ENCODE measurements at places on chromosomes 3 and 15.

DNA sequence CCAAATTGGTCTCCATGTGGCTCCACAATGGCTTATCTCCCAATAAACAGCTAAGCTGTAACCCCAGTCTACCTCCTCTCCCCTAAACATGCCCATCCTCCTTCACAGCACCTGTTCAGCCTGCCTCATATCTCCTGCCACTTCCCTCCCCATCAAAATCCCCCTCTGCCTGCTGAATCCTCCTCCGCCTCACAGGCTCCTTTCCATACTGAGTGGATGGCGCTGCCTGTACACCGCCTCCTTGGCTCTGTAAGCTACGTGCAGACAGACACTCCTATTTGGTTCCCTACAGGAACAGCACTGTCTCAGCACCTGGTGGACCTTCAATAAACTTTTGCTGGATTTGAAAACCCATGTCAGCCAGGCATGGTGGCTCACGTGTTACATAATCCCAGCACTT, 53.7 kb downstream of the ADCY5 start:
- ATAC-seq = no peak

- ATAC-seq = no peak
These were observed 211.6 kb downstream of the RAP2B start for GRCh38 chr3:153373606-153374005.

DNA sequence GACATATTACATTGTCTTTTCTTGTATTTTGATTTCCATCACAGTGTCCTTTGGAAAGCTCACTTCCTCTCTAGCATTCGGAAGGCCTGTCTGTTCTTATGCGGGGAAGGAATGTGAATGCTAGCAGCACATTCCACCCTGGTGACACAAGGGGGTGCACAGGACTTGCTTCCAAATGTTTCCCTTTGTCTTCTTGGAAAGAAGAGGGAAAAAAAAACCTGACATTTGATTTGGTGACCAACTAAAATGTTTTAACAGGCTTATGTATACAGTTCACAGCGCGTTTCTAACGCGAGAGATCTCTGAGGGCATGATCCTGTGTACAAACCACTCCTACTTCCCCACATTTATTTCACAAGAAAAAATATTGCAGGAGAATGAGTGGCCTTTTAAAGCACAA, 107.6 kb upstream of the FXR1 start:
- ATAC-seq = peak; percentile 86

- no peak for ATAC-seq
These were observed 195.6 kb downstream of the XXYLT1 start for GRCh38 chr3:195075199-195075940.

DNA sequence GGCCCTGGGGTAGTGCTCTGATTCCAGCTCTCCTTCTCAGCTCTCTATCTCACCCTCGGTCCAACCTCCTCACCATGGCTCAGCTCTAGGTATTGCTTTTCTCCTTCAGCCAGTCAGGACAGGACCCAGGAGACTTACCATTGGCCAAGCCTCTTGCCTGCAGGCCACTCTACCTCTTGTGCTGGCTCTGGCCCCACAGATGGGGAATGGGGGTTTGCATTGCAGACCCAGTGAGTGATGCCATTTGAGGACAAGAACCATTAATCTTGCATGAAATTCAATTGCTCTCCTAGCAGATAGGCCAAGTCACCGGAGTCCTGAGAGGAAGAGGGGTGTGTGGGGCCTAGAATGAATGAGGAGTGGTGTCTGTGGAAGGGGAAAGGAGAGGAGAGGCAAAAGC, 6.1 kb upstream of the RPP25 start:
- no peak for ATAC-seq

GRCh38 chr15:57321973-57322601, 54.2 kb upstream of the CGNL1 start:
- ATAC-seq = no peak

- no peak for ATAC-seq
These were observed 97.8 kb downstream of the LARS2 start for GRCh38 chr3:45486136-45486535.

GRCh38 chr3:72794079-72794478, 54.2 kb downstream of the SHQ1 start:
- ATAC-seq = no peak

DNA sequence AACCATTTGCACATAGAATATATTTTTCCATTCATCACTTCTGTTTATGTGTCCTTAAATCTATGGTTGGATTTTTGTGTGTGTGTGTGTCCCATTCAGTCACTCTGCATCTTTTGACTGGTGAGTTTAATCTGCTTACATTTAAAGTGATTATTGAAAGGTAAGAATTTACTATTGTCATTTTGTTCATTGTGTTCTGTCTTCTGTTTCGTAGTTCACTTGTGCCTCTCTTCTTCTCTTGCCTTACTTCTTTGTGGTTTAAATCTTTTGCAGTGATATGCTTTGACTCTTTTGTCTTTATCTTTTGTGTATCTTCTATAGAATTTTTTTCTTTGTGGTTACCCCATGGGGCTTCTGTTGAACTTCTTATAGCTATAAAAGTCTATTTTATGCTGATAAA, 166.3 kb upstream of the UBE3A start:
- ATAC-seq = no peak

DNA sequence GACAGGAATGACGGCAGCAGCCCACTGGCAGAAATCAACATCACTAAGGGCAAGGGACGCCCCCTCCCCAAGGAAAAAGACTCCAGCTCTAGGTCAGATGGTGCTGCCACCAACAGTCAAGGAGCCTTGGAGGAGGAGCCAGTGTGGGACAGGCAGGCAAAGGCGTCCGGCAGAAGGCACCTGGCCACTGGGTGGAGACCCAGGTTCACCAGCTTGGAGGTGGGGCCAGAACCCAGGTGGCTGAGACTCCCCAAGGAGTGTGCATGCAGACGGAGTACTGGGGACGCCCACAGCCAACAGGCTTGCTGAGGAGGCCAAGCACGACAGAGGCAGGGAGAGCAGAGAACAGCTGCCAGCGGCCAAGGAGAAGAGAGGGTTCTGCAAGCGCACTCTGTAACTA, 35.2 kb downstream of the PTPN23 start:
- no peak for ATAC-seq

DNA sequence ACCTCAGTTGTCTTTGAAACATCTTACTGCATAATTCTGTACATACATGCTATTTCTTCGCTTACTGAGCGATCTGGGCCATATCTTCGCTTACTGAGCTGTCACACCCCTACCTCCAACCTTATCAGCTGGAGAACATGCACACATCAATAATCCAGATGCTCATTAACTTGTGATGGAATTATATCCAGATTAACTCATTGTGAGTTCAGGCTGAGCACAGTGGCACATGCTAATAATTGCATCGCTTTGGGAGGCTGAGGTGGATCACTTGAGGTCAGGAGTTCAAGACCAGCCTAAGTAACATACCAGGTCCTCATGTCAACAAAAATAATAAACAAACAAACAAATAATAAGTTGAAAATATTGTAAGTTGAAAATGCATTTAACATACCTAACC, 19.3 kb upstream of the ANXA2 start:
- no peak for ATAC-seq

GRCh38 chr3:124653797-124654469, 76.3 kb upstream of the UMPS start:
- ATAC-seq = no peak

DNA sequence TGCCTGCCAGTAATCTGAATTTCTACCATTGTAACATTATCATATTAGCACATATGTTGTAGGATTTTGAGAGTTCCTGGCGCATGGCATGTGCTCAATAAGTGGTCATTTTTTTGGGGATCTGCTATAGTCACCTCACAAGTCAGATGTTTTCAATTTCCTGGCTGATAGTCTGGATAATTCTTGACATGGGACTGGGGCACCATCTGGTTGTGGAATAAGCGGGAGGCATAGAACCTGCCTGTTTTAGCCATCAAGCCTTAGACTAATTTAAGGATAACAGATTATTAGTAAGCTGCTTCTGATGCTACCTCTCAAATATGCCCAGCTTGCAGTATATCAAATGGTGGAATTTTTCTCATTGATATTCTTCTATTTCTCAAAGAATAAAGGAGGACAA, 39.1 kb downstream of the GASK1A start:
- ATAC-seq = no peak

- ATAC-seq = no peak
These were observed 435.3 kb downstream of the TUSC7 start for GRCh38 chr3:117144853-117145252.

All from motor neuron (in vitro differentiated cells).